ENCODE measurements at places on chromosomes 5 and 9.

GRCh38 chr5:3302228-3302627, 293.4 kb upstream of the IRX1 start:
- no peak for DNase-seq

DNA sequence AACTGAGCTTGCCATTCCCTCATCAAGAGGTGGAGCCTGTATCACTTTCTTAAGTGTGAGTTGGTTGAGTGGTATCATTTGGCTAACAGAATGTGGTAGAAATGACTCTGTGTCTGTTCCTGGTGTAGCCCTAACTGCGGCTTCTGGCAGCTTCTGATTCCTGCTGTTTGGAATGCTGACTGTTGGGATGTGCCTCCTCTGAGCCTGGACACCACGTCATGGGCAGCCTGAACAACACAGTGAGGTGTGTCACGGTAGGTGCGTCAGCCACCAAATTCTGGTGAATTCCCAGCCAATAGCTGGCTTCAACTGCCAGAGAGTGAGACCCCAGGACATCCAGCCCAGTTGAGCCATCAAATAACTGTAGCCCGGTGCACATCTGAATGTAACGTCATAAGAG, 6.1 kb upstream of the C9orf152 start:
- no peak for DNase-seq

DNA sequence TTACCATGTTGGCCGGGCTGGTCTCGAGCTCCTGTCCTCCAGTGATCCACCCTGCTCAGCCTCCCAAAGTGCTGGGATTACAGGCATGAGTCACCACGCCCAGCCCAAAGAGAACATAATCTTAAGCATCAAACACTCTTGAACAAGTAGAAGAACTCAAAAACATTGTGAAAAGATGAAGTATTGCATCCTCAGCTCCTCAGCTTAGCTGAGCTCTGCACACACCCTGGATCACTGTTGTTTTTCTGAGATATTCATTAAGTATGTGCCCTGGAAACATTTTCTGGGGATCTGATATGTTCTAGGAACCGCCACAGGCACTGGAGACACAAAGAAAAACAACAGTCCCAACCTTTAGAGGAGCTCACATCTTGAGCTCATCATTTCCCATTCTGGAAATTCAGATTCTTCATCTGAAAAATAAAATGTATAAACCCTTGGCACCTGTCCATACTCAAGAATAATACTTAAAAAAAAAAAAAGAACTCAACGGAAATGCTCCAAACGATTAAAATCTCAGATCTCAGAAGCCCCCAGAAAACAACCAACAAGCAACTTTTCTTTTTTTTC, 62.2 kb upstream of the ZNF462 start:
- no peak for DNase-seq

DNA sequence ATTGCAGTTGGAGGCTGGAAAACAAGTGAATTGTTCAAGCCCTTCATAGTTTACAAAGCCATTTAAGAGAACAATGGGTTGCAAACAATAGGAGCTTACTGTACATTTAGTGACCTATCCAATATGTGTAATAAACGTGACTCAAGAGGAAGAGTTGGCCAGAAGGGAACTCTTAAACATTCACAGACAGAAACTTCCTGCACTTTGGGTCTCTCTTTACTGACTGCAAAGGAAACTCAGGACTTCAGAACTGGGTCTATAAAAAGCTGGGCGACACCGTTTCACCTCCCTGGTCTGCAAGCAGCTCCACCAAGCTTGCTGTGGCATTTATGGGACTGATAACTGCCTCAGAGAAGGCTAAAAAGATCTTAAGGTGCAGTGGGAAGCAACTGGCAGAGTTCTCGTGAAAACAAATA, 48.7 kb upstream of the SPATA31D4 start:
- no peak for DNase-seq

DNA sequence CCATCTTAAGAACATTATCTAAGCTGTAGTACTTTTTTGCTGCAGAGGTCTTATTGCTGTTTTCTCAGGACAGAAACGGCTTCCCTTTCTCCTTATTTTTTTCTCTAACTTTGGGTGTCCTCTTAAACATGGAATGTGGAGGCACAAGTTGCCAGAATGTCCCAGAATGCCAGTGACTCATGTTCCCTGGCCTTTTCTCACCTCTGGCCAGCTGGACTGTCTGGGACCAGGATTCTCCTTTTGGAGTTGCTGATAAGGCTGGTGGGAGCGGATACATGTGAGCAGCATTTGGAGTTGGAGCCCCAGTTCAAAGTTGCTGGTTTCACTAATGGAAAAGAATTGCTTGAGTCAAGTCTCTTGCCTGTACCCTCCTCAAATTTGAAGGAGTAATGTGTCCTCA, 112.8 kb downstream of the ARHGAP26 start:
- no peak for DNase-seq

DNA sequence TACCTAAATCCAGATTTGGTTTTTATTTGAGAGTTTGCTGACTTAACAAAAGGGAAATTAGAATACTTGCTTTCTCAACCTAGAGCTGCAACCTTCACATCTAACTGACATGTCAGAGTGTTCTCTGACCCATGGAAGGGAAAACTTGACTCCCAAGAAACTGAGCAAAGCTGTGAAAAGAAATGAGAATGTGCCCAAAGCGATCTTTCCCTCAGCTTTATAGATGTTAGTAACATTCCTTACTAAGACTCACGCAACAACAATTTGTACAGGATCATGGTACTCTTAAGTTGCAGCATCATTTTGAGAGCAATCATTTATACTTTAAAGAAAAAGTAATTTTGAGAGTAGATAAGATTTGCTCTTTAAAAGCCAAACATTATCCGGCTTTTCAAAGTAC, 117.0 kb upstream of the FBXL7 start:
- no peak for DNase-seq

GRCh38 chr9:113958556-113958955, 82.4 kb downstream of the ZNF618 start:
- no peak for DNase-seq

- no peak for DNase-seq
Measured at GRCh38 chr5:164187785-164188184, 682.4 kb downstream of the MAT2B start.

GRCh38 chr5:13207112-13207511, 737.4 kb downstream of the DNAH5 start:
- no peak for DNase-seq

Data from foreskin melanocyte (primary cell).